ENCODE measurements at places on chromosomes 5 and 9.

DNA sequence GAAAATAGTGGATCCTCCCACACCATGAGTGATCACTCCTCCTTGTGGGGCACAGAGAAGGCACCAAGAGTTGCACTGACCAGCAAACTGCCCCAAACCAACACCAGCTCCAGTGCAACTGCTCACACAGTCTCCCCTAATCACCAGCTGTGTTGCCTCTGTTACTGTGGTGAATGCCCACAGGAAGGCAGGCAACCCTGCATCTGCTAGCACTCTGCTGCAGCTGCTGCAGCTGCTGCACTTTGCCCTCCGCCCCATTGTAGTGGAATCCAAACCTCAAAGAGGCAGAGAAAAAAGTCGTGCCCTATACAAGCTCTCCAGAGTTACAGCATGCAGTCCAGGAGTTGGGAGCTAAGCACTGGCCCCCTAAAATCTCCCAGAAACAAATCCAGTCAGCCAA, 339.6 kb downstream of the TRIM36 start:
- DNase-seq: no peak

GRCh38 chr5:101520417-101520816, 617.3 kb upstream of the ST8SIA4 start:
- DNase-seq: no peak

DNA sequence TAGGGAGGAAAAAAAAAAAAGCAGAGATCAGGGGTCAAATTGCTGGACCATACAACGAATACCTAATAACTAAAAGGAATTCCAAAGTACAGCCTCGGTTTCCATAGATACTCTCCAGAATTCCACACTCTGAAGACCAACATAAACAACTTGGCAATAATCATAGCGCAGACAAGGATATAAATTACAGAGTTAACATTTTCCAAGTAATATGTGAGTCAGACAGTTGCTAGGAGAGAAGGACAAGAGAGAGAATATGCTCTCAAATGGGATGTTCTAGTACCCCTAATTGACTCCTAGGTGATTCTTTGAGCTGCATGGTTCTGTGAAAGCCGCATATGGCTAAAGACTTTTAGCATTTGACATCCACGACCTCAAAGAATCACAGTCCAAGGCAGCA, 165.2 kb downstream of the FRMD3 start:
- DNase-seq: no peak

DNA sequence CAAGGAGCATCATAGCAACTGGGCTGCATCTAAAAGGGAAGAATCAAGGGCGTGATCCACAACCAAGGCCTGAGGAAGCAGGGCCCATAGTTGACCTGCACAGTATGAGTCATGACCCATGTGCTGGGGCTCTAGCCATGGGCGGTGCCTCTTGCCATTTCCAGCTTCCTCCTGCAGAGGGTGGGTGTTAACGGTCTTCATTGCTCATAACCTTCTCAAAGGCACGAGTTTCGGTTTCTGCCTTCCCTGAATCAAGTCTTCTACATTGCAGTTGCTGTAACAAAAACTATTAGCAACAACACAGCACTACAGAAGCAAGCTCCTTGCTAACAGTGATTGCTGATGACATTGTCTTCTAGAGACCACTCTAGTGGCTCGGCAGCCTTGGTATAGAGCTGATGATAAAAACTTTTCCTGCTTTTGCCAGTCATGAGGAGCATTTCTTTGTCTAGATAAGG, 66.9 kb downstream of the CTSL start:
- no peak for DNase-seq

DNA sequence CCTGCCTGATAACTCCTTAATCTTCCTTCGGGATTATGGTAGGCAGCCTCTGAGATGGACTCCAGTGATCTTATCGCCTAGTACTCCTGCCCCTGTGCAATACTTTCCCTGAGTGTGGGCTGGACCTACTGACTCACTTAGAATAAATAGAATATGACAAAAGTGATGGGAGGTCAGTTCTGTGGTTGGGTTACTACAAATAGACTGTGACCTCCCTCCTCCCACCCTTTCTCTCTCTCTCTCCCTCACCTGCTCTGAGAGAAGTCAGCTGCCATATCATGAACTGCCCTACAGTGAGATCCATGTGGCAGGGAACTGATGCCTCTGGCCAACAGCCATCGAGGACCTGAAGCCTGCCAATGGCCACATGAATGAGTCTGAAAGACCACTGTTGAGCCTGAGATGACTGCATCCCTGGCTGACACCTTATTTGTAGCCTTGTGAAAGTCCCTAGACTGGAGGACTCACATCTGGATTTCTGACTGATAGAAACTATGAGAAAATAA, 31.7 kb downstream of the NRG2 start:
- DNase-seq: no peak

DNA sequence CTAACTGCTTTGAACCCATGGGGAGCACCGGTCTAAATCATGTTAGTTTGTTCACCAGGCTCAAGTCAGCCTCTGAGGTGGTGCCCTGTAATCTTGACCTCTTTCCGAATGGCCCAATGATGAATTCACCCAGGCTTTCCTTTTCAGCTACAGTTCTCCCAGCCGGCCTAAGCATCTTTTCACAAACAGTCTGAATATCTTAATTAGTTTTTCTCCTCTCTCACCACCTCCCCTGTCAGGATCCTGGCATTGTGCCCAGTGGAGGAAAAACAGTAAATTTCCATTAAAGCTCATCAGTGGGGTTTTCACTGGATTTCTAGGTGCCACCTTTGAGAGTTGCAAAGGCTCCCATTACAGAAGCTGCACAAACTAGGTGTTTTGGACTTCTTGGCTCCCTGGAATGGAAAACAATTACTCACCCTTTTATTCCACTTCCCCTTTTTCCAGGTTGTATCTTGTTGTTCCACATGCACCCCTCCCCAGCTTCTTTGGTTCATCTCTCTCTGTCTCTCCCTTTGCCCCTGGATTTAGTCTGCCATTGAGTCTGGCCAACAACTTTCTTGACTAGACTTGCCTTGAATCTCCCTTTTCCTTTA, 69.4 kb upstream of the ADAMTSL1 start:
- DNase-seq: no peak

- no peak for DNase-seq
These were observed 627.7 kb downstream of the CCDC171 start for GRCh38 chr9:16180546-16180945.

DNA sequence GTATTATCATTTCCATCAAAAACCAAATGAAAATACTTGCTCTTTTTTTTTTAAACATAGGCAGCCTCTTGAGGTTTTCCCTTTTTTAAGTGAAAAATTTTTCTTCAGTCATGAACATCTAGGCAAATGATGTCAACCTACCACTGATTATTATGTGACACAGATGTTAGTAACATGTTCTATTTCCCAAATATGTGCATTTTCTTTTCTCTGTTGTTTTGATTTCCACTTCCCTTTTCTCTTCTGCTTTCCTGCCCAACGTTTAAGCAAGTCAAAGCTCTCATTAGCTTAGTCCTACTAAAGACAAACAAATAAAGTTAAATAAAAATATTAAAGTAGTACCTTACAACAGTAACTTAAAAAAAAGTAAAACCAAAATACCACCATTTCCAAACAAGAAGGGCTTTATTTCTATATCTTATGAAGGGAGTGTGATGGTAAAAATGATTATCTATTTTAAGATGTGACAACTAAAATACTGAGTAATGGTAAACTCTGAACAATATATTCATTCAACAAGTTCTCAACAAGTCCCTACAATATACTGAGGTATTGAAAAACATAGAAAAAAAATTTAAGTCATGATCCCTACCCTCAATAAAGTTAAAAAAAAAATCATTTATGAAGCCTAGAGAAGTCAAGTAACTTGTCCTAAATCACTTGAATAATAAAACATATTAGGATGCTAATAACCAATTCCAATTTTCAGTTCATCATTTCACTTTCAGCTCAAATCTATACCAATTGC, 9.4 kb downstream of the SLC38A9 start:
- no peak for DNase-seq

DNA sequence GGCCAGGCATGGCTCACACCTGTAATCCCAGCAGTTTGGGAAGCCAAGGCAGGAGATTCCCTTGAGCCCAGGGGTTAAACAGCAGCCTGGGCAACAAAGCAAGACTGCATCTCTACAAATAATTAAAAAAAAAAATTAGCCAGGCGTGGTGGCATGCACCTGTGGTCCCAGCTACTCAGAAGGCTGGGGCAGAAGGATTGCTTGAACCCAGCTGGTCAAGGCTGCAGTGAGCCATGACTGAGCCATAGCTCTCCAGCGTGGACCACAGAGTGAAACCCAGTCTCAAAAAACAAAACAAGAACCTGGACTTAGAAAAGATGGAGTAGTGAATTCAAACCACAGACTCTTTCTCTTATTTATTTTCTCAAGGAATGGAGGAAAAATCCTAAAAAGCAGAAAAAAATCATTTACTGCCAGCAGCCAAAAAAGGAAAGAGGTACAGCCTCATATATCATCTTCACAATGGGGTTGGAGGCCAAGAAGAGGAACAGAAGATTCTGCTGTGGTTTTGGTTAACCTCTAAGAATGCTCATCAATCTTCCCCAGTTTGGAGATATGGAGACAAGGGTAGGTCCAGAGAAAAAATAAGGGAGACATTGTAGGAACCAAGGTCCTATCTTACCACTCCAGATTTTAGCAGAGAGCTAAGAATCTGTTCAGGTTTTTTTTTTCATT, 40.0 kb upstream of the MYO10 start:
- no peak for DNase-seq

- DNase-seq: no peak
These were observed 24.7 kb downstream of the GOLGA2 start for GRCh38 chr9:128250839-128251731.

- no peak for DNase-seq
These were observed 815.4 kb upstream of the DMAC1 start for GRCh38 chr9:8614926-8615440.

DNA sequence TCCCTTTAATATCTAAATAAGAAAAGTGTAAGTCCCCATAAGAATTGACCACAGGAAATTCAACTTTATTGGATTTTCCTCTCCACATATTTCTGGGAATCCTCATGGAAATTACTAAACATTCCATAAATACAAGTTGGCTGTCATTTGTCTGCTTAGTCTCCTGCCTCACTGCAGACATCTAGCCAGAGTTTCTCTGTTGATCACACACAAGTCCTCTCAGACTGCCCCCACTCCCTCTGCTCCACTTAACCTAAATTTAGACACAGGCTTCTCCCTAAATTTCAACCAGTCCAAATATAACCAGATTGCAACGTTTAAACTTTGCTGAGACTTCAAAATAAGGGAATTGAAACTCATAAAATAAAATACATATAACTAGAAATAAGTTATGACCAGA, 982.1 kb downstream of the DTWD2 start:
- DNase-seq: no peak

DNA sequence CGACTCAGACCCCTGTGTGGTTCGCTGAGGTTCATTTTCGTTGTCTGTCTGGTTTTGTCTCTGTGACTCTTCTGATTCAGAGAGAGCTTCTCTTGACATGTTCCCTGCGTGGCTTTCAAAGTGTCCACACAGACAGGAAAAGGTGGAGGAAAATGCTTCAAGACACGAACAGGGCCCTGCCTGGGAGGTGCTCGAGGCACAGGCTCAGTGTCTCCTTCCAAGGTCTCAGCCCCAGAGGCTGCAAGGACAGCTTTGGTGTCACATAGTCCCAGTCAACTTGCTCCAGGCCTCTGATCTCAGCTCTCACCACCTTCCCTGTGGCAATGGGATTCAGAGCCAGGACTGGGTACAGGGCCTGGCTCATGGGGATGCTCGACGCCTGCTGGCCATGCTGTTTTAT, 51.6 kb upstream of the SARDH start:
- DNase-seq: no peak

GRCh38 chr9:121783111-121783510, 131.7 kb downstream of the DAB2IP start:
- DNase-seq: no peak

DNA sequence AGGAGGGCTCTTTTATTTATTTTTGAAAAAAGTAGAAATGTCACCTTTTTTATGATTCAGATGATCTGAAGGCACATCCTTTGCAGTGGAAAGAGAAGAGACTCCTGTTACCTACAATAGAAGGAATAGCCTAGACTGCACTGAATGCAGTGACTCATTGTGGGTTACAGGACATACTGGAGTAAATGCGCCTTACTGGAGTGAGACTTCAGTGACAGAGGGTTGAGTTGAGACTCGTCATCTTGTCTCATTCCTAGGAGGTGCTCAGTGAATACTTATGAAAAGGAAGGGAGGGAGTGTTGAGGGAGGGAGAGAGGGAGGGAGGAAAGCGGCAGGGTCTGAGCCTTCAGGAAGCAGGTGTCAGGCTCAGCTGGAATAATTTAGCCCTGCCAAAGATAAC, 25.2 kb downstream of the ANKRA2 start:
- DNase-seq: no peak
